ENCODE measurements at places on chromosomes 3 and 15.

GRCh38 chr3:172562871-172563865 lies 39.9 kb upstream of the TNFSF10 start:
- DNase-seq = peak; percentile 64

DNA sequence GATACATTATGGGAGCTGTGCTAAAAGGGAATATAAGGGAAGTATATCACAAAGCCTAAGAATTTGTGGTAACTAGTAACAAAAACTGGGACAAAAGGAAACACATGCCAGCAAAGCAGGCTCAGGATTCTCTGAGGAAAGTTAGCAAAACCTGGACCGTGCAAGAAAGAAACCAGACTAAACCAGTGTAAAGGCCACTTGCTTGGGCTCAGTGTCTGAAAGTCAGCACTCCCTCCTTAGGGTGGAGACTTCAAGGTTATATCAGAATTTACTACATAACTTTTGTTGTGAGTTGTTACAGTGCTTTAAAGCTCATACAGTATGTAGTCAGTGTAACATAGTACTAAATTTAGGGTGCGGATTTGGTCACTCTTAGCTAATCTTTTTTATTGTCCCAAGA lies 269.9 kb upstream of the GADL1 start:
- no peak for DNase-seq

DNA sequence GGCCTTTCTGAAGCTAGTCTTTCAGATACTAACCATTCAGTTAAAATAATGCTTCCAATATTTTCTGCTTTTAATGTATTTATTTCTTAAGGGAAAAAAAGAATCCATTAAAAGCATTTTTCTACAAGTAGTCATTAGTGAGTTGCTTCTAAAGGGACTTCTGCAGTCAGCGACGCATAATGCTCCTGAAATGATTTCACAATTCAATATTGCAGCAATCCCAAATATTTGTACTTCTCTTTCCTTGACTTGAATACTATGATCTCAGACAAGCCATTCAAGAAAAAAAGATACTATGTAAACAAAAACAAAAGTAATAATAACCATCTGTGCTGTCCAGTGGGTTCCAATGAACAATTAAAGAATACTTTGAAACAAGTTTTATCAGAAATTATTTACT lies 681.0 kb downstream of the DIPK2A start:
- no peak for DNase-seq

- DNase-seq = no peak
These were observed 4.3 kb upstream of the STRA6 start for GRCh38 chr15:74206801-74207281.

DNA sequence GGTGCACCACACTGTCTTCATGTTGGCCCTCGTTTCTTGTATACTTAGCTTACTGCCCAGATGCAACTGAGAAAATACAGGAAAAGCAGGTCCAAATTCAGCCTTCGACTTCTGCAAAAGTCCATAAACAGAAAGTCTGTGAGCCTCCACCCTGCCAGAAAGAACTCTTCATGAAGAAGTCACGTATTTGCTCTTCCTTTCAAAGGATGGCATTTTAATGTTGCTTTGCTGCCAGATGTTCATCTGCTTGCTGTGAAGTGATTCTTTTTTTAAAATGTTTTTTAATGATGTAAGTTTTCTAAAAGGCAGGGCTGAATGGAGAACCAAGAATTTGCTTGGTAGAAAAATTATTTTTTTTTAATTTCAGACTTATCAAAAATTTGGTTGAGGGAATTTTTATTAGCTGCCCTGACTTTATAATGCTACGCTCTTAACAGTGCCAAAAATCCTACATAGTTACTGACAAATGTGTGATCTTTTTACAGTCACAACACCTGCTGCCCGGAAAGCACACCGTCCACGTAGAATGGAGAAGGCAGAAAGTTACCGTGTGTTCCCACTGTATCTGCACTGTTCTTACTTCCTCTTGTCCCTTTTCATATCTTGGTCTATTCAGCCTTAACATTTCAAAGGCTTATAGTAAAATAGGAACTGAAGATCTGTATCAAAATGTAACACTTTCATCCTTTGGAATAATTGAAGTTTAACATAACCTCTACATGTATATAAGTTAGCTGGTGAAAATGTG lies 136.3 kb downstream of the LRRC28 start:
- no peak for DNase-seq

- DNase-seq = no peak
These were observed 8.4 kb upstream of the NMB start for GRCh38 chr15:84666373-84666772.

DNA sequence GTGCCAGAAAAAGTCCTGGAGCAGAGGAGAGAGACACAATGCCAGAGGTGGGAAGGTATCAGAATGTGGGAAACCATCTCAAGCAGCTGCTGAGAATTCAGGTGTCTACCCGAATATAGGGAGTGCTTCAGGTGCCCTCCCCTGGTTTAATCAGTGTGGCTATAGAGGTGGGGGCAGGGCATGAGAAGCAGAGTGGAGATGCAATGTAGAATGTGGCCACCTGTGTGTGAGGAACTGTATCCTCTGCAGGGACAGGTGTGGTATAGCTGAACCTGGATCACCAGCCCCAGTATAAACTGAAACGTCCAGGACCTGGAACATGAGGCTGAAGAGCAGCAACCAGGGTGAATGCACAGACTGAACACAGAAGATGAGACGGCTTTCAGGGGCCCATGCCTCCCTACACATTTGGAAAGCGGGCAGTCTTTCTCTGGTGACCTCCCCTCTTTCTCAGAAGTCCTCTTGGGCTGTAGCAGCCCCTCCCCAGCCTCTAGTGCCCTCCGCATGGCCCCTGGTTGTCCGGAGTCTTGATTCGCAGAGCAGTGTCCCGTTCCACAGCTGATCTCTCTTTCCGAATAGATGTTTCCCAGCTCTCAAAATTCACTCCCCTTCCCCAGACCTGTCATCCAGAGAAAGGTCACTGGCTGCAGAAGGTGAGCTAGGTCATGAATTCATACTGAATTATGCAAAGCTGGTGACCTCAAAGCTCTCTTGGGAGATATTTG lies 103.1 kb downstream of the ABHD5 start:
- no peak for DNase-seq

DNA sequence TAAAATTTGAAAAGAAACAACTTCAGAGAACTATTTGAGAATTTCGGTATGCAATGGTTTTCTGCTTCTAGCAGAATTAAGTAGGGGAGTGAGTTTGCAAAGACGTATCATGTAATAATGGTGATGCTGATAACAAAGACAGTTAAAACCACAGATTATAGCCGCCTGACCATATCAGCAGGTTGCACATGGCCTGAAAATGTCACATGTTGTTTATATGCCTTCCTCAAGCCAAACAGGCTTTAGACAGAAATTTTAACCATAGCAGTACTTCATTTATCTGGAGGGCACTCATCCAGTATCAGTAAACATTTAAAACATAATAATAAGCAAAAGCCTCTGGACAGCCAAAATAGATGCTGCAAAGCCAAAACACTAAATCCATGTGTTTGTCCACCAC lies 131.7 kb downstream of the RYR3 start:
- no peak for DNase-seq

DNA sequence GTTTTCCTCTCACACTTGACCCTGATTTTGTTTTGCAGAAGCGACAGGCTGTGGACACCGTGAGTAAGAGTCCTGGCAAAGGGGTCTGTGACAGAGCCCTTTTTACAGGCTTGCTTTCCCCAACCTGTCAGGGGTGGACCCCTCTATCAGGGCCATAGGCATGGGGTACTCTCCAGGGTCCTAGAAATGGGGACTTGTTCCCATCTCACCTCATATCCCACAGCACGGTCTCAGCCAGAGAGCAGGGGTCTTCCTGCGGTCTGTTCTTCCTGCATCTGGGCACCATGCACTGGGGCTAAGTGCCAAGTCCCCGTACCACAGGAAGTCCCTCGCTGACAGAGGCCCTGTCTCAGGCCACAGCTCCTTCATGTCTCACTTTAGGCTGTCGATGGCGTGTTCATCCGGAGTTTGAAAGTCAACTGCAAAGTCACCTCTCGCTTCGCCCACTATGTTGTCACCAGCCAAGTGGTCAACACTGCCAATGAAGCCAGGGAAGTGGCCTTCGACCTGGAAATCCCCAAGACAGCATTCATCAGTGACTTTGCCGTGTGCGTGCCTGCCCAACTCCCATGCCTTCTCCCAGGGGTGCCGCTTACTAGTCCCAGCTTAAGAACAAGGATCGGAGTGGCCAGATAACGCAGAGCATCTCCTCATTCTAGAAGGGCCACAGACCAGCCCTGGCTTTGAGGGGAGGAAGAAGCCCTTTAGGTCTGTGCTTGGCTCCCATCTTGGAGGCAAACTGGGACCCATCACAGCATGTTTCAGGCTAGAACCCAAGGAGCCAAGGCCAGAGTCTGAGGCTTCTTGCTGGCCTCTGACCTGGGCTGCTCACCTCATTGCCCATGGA lies 783 bp downstream of the ITIH1 start:
- DNase-seq = no peak

DNA sequence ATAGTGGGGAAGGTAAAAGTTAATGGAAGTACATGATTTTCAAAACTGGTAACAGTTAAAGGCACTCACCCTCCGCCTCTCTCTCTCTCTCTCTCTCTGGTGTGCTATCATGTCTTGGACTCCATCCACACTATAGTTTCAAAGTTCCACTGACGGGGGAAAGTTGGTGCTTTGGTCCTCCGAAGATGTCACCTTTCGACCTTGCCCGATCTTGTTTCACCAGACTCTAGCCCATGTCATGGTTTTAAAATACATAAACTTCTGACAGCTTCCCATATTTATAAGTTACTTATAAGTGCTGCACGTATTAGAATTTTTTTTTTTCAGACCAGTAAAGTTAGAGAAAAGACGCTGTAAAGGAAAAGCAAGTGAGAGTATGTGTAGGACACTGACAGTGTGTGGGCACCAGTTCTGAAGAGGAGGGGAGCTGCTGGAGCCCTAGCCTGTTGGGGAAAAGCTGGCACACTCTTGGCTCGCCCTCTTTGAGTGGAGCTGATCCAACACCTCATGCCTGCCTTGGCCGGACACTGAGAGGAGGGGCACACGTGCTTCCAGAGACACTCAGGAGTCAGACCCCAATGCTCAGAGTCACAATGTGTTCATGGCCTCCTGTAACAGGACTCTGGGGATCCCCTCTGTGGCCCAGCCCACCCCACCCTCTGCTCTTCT lies 200.5 kb upstream of the TPM1 start:
- no peak for DNase-seq

GRCh38 chr15:33503681-33504080 lies 192.9 kb downstream of the RYR3 start:
- DNase-seq = no peak

DNA sequence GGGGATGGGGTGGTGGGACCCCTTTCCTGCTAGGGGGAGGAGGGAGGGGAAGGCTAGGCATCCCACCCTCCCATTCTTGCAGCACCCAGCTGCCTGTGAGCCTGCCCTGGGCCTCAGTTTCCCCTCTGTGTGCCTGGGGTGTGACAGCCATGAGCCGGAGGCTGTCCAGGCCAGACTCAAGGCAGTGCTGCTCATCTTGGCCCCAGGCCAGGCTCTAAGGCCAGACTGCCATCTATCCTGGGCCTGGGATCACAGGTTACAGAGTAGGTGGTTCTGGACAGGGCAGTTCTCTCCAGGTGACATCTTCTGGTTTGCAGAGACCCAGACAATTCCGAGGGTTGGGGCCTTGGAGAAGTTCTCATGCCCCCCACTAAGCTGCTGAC lies 3.3 kb upstream of the VILL start:
- DNase-seq = no peak

DNA sequence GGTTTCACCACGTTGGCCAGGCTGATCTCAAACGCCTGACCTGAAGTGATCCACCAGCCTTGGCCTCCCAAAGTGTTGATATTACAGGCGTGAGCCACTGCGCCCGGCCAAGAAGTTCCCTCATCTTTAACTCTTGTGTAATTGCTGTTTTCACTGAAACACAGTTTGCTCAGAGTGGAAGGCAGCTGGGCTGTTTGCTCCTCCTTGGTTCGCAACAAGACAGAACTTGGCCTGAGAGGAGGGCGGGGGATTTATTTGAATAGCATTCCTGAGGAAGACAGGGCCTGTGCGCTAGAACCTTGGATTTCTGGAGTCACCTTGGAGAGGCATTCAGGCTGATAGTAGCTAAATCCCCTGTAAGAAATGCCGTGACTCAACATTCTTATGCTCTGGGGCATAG lies 226.7 kb upstream of the MCTP2 start:
- no peak for DNase-seq

GRCh38 chr15:43433165-43433564 lies 59.8 kb downstream of the TP53BP1 start:
- no peak for DNase-seq

DNA sequence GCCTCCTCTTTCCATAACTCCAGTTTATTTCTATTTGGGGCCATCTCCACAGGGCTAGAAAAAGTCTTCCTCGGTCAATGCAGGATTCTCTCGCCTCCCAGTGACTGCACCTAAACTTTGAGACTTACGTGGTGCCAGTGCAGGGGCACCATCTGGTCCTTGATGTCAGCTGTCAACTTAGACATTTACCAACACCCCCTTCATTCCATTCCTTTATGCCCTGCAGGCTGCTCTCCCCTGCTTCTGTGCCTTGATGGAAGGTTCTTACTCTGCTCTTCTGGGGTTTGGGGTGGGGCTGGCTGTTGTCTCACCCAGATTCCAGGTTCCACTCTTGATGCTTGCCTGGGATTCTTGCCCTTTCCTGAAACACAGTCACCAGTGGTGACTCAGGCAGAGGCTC lies 101.8 kb downstream of the ST8SIA2 start:
- DNase-seq = no peak

DNA sequence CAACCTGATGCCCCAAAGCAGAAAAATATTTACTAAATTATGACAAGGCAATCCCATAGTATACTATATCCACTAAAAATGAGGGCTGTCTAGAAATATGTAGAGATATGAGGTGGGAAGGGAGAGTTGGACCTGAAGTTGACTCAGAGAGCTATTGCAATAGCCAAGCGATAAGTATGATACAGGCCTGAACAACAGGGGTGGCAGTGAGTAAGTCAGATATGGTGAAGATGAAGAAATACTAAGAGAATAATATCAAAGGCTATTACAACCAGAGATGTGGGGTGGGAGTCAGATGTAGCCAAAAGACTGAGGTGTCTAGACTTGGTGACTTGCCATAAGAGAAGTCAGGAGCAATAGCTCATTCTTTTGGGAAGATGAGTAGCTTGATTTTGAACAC lies 9.2 kb downstream of the HSPBAP1 start:
- DNase-seq = no peak

- no peak for DNase-seq
These were observed 258.7 kb downstream of the TLE3 start for GRCh38 chr15:69838994-69839393.

DNA sequence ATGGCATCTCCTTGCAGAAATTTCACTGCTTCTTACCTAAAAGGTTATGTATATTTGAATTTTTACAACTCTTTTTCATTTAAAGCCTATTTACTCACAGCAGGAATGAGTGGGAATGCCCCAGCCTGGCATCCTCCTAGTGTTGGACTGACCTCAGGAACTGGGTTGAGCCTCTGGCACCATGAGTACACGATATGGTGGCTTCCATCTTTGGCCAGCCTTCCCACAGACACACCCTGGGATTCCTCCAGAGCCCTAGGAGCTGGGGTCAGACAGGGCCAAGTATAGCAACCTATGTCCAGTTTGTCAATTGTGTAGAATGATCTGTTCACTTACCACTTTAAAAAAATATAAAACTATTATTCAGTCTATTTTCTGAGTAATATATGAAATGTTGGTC lies 57.2 kb upstream of the HEG1 start:
- DNase-seq = no peak

GRCh38 chr3:129552287-129553050 lies 9.5 kb downstream of the H1-8 start:
- DNase-seq = no peak

Measured in activated CD4-positive, alpha-beta memory T cell treated with anti-CD3 and anti-CD28 coated beads for 36 hours (primary cell).